ENCODE measurements at places on chromosomes 7 and 10. TPM values are rescaled to one million over a fixed set of nuclear protein-coding genes. Genes with fewer than 3 reads are reported as not detected.

DNA sequence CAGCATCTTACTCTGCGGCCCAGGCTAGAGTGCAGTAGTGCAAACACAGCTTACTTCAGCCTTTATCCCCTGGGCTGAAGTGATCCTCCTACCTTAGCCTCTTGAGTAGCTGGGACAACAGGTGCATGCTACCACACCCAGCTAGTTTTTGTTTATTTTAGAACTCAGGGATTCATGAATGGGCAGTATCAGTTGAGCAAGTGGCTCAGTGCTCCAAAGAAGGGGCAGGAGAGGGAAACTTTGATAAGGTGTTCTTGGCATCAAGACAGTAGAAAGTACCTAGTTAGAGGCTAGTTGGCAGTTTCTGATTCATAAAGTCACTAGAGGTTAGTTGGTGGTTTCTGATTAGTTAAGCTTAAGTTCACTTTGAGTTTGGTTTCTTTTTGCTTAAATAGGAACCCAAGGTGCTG, 18.4 kb downstream of the TRIM24 start:
- no peak for DNase-seq

DNA sequence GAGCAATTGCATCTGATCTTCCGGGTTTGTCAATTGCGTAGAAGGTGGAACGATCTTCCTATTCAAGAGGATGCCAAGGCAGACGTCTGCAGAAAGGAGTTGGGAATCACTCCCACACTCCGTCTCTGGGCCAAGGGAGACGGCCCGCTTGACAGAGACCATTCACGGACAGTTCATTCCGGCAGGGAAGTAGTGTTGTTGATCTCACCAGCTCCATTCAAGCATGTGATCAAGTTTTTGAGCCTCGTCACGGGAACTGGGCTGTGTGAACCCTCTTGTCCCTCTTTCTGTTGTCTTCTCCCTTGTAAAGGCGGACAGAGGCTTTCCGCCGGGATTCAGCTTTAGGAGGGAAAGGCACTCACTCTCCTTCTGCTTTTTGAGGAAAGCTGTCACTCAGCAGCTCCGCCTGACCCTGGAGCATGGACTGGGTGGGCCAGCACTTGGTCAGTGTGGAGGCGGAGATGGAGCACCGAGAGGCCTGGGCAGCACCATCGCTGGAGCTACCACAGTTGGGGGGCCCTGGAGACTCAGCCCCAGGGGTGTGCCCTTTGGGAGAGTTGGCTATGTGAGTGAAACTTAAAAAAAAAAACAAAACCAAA, 44.9 kb downstream of the SPDYE5 start:
- no peak for DNase-seq

- no peak for DNase-seq
These were observed 22.0 kb downstream of the ADRA2A start for GRCh38 chr10:111098679-111099437.

DNA sequence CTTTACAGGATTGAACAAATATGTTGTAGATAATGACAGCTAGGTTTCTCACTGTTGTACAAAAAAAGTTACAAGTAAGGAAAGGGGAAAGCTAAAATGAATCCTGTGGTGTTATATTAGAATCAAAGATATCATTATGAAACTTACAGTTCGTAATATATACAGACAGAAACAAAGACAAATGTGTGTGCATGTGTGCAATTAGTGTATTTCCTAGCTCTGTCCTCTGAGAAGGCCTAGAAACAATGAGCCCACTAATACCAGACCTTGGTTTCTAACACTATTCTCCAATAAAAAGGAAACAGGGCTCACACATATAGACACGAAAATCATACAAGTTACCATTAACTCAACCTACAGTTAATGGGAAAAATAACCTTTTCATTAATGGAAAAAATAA, 8.0 kb downstream of the KDM7A start:
- no peak for DNase-seq

DNA sequence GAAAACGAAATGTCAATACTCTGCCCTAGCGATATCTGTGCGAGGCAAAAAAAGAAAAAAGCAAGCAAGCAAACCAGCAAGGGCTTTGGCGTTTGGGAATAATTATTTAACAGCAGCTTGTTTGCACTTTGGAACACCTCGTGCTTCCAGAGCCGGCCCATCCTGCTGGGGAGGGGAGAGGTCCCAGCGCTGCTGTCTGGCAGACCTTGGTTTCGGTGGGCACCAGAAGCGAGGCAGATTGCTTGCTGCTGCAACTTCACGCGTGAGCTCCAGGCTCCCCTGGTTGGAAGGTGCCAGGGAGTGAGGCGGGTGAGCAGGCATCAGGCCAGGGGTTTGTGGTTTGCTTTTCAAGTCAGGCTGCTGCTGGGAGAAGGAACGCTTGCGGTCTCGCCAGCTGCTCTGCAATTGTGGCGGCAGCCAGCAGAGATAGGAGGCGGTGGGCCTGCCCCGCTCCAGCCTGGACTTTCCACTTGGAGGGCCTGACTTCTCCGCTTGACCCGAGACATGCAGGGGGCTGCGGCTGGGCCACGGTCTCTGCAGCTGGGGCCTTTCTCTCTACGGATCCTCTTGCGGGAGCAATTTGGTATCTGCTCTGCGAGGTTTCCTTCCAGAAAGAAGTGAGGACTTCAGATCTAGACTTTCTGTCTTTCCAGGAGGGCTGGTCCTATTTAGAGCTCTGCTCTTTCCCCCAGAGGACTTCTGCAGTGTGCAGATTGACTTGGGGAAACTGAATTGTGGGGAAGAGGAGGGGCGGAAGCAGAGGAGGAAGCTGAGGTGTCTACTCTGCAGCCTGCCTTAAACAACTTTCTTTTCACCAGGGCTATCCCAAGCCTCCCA, 131.4 kb downstream of the PRPF18 start:
- DNase-seq = peak; percentile 90

DNA sequence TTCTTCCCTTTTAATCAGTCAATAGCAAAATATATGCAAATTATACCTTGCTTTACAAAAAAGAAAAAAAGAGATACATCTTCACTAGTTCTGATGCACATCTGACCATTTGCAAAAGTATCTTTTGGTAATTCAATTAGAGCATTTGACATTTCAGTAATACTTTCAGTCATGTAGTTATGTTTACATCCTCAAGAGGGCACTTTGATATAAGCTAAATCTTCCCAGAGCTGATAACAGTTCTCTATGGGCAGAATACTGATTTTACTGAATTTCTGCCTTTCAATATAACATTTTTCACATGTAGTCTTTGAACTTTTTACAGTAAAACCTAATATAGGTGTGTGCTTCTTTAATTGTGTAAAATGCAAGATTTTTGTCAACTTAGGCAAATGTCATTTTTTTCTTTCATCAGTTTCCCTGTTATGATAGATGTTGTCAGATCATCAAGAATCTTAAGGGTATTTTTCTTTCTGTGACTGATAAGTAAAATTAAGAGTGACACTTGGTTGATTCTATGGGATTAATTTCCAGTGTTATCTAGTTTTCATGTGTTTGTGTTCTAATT, 703.5 kb upstream of the SEMA3D start:
- DNase-seq = no peak

Gene MYL10
- total RNA-seq = not detected

Data from aorta (tissue), 5 donors.